ENCODE measurements at places on chromosomes 16 and 17. TPM values are rescaled to one million over a fixed set of nuclear protein-coding genes. Genes with fewer than 3 reads are reported as not detected.
A peak's percentile ranks its signal among the peaks of the same experiment; 100 is the strongest.

Gene HAS3
- total RNA-seq, result 8.3 TPM

Gene GGT6
- total RNA-seq, result not detected

Gene MYH2
- not detected for total RNA-seq

Gene ADCY9
- 11.5 TPM for total RNA-seq

Gene IGFBP4
- total RNA-seq, result 49.1 TPM

Gene CSF3
- not detected for total RNA-seq

Gene CTRL
- total RNA-seq, result 0.66 TPM

Gene MPP3
- total RNA-seq, result 7.9 TPM

GRCh38 chr16:53952215-53953208 is 248.6 kb downstream of the FTO start:
- H3K4me3 ChIP-seq, result no peak overlapping the region
- H3K27ac ChIP-seq, result no peak overlapping the region
- H3K27me3 ChIP-seq, result no peaks in the 10 kb centered on the region
- H3K36me3 ChIP-seq, result no peaks in the 10 kb centered on the region
- H3K4me1 ChIP-seq, result 0 out of 2 replicates have a peak, but pooled peaks cover 6% of the 10 kb centered on the region

- H3K4me3 ChIP-seq, result no peak overlapping the region
- no peaks in the 10 kb centered on the region for H3K27me3 ChIP-seq
- no peaks in the 10 kb centered on the region for H3K4me1 ChIP-seq
- no peak for DNase-seq
- no peaks in the 10 kb centered on the region for H3K36me3 ChIP-seq
Measured at GRCh38 chr16:63652091-63652490, 1469.8 kb downstream of the CDH11 start.

DNA sequence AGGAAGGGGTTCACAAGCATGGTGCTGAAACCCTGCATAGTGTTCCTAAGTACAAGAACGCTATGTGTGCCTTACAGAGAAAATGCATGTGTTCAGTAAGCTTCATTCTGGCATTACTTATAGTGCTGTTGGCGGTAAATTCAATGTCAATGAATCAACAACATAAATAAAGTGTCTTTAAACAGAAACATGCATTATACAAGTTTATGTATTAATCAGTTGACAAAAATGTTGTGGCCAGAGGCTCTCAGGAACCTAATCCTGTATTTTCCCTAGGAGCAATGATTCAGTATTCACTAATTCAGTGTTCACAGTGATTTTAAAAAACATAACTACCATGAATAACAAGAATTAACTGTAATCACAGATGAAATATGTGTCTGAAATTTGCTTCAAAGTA is 47.1 kb upstream of the MYOCD start:
- DNase-seq, result no peak
- no peaks in the 10 kb centered on the region for H3K4me1 ChIP-seq
- H3K27ac ChIP-seq, result no peak overlapping the region
- no peak overlapping the region for H3K4me3 ChIP-seq
- no peaks in the 10 kb centered on the region for H3K27me3 ChIP-seq

DNA sequence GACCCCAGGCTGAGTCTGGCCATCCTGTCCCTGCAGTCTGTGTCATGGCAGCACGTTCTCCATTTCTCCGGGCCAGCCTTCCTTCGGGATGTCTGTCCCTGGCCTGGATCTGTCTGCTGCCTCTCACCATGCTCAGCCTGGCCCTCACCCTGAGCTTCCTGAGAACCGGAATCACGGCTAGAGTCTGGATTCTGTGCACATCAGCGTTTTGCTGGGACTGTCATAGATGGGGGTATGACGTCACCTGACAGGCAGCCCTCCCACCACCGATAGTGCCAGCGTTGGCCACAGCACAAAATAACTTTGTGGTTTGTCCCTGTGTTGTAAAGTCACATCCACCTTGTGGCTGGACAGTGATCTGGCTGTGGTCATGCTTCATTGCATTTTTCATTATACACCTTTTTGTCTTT is 59.2 kb downstream of the B9D1 start:
- peaks cover 4% of the 10 kb centered on the region for H3K4me1 ChIP-seq
- H3K4me3 ChIP-seq, result no peak overlapping the region
- no peak for DNase-seq

GRCh38 chr17:74160656-74161502 is 42.6 kb upstream of the RPL38 start:
- no peaks in the 10 kb centered on the region for H3K27me3 ChIP-seq
- H3K36me3 ChIP-seq, result no peaks in the 10 kb centered on the region
- DNase-seq, result no peak

DNA sequence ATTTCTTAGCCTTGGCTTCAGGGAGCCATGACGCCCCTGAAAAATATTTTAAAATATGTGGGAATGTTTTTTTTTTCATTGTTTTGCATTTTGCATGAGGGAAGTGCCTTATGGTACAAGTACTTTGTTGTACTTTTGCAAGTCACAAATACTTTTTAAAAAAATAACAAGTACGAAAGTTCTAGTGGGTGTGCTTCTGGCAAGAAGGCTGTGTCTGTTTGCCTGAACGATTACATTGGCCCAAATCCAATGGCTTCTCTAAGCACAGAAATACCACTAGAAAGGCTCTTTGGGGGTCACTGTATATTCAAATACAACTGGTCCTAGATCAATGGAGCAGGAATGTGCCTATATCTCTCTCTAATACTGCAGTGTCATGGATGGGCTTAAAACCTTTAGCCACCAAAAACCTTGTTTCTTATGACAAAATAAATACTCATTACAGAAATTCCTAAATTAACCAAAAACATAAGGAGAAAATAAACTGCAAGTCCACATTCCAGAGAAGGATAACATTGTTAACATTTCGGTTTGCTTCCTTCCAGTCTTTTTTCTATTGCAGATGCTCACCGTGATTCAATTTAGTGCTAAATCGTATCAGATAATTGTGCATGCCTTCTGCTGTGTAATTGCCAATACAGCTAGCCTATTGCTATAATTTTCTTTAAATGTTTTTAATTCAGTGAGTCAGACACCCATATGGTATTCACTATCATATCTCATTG is 97.4 kb downstream of the VAT1L start:
- no peaks in the 10 kb centered on the region for H3K4me1 ChIP-seq
- H3K27me3 ChIP-seq, result no peaks in the 10 kb centered on the region
- H3K36me3 ChIP-seq, result no peaks in the 10 kb centered on the region
- no peak for DNase-seq
- H3K4me3 ChIP-seq, result no peak overlapping the region

DNA sequence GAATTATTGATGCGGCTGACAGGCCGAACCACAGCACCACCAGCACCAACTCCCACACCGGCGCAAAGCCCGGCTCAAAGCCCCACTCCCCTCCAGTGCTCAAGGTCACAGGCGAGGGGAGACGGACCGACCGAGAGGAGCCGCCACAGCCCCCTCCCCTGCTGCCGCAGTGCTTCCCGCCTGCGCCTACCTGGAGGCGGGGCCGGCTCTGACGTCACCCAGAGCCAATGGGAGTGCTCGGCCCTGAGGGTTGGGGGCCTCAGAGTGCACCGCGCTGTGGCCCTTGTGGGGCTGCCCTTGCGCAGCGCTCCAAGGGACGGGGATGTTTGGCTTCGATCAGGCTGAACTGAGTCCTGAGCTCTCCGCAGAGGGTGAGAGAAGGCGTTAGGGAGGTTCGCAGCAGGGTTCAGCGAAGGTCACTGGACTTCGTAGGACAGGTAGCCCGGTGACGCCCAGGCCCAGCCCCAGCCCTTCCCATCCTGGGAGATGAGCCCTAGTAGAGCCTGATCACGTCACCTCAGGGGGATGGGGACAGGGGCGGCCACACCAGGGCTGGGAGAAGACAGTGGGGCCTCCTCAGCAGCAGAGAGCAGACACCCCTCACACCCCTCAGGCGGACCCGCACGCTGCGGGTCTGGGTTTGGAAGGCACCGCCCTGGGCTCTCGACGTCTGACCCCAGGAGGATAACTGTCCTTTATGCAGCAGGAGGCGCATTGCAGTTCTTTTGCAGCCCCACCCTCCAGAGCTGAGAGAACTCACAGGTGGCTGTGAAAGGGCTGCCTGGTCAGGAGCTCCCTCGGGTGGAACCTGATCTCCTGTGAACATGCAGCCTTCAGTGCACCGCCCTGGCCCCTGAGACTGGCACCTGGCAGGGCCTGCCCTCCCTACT is 1.5 kb downstream of the NDRG4 start:
- no peaks in the 10 kb centered on the region for H3K36me3 ChIP-seq
- H3K27me3 ChIP-seq, result no peaks in the 10 kb centered on the region
- peaks cover 7% of the 10 kb centered on the region for H3K4me1 ChIP-seq
- DNase-seq, result peak; percentile 86
- H3K27ac ChIP-seq, result peak overlapping the region; percentile 86

GRCh38 chr17:72516772-72517399 is 396.1 kb downstream of the SOX9 start:
- H3K4me3 ChIP-seq, result no peak overlapping the region
- DNase-seq, result peak; percentile 52
- H3K27ac ChIP-seq, result no peak overlapping the region

DNA sequence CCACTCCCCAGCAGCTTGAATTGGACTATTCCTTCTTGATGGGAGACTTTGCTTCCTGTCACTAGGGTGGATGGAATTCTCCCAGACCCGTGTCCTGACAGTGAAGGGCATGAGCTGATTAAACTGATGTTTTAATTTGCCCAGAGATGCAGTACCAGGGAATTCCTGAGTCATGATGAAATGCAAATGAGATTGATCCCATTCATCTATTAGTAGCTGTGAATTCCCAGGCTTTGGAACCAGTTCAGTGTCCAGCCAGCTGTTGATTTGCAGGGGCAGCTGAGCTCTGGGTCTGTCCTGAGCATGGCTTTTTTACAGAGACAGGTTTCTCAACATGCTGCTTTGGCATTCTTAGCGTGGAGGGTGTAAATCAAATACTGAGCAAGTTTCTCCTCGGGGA is 157.9 kb downstream of the PITPNC1 start:
- DNase-seq, result no peak
- H3K27ac ChIP-seq, result no peak overlapping the region
- H3K4me1 ChIP-seq, result no peaks in the 10 kb centered on the region
- no peaks in the 10 kb centered on the region for H3K36me3 ChIP-seq
- no peaks in the 10 kb centered on the region for H3K27me3 ChIP-seq

GRCh38 chr17:42431758-42432161 is 8.7 kb upstream of the CAVIN1 start:
- H3K4me3 ChIP-seq, result no peak overlapping the region
- peaks cover 29% of the 10 kb centered on the region for H3K4me1 ChIP-seq
- no peaks in the 10 kb centered on the region for H3K27me3 ChIP-seq
- no peak for DNase-seq
- H3K36me3 ChIP-seq, result no peaks in the 10 kb centered on the region
- peak overlapping the region; percentile 65 for H3K27ac ChIP-seq

DNA sequence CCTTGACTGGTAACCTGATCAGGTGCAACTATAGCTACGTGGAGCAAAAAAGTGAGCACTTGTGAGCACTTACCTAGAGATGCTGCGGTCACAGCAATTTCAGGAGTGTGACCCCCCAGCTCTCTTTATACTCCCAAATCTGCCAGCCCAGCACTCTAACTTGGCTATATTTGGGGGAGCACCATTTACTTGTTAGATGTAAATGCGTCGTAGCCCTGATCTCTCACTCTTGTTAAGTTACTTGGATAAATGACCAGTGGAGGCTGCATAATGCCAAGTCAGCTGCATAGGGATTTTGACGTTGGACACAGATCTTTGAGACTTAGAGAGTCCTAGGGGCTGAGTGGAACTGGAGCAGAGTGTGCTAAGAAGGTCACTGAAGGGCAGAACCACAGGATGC is at the start of gene MYH13:
Gene MYH13 (minus strand): TSS at position 101 of the 400 bp plus-strand sequence. CDS start 8,476 bp downstream, outside the sequence.
- no peak for DNase-seq
- no peak within 1 kb of the TSS for H3K27ac ChIP-seq
- H3K36me3 ChIP-seq, result no peaks in the 10 kb centered on the region
- H3K4me3 ChIP-seq, result no peak within 1 kb of the TSS

DNA sequence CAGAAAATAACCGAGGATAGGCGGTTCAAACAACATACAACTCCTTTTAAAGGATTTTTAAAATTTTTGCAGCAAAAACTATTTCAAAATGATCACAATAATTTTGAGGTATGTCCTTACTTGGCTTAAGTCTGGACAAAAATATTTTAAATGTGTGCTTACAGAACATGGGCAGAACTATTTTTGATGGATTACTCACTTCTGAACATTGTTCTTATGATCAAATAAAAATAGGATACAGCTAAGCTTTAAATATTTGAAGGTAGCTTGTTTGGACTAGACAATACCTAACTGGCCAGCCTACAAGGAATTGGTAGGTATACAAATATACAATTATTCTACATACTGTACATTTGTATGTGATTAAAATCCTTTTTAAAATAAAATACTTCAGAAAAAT is 14.3 kb upstream of the INTS2 start:
- H3K27me3 ChIP-seq, result no peaks in the 10 kb centered on the region
- H3K36me3 ChIP-seq, result no peaks in the 10 kb centered on the region
- H3K27ac ChIP-seq, result no peak overlapping the region
- no peak for DNase-seq

DNA sequence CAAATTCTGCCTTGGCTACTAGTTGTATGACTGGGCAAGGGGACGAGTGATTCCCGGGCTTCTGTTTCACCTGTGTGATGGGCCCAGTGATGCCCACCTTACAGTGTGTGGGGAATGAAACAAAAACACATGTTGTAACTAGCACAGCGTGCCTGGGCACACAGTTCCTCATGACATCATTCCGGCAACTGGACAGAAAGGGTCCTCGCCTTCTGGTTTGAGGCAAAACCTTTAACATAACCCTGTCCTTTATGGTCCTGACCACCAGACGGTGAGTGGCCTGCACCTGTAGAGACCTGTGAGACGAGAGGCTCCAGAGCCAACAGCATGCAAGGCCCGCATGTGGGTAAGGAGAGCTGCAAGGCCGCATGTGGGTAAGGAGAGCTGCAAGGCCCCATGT is 7.7 kb upstream of the SLC38A8 start:
- H3K27me3 ChIP-seq, result no peaks in the 10 kb centered on the region
- H3K36me3 ChIP-seq, result peaks cover 5% of the 10 kb centered on the region
- DNase-seq, result no peak

DNA sequence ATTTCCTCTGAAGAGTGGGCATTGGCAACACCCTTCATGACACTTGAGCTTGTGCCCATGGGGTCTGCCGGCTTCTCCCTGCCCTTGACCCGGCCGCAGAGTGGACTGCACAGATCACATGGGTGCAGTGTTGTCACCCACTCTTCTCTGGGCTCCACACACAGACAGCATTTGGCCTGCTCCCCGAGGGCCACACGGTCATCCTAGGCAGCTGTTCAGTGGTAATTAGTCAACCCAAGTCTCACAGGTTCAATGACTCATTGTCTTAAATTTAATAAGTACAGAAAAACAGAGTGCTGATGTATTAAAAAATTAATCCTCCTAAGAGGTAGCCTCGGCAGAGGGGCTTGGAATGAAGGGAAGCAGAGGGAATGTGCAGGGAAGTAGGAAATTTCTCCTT is 204.8 kb downstream of the MSI2 start:
- no peaks in the 10 kb centered on the region for H3K27me3 ChIP-seq
- H3K4me3 ChIP-seq, result no peak overlapping the region

DNA sequence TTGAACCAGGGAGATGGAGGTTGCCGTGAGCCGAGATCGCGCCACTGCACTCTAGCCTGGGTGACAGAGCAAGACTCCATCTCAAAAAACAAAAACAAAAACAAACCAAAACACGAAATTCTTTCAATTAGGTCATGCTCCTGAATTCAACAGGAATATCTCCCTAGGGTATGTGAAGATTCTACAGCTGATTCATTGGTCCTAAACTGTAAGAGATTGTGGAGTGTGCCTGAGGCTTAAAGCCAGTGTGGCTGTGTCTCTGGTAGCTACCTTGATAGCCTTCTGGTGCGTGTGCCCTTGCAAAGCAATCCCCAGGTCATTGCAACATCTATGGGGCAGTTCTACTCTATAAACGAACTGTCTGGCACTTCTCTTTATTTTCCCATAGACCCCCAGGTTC is 48.4 kb downstream of the USP43 start:
- DNase-seq, result no peak
- H3K4me3 ChIP-seq, result no peak overlapping the region
- H3K36me3 ChIP-seq, result no peaks in the 10 kb centered on the region
- no peaks in the 10 kb centered on the region for H3K27me3 ChIP-seq

GRCh38 chr16:77584205-77584859 is 138.0 kb upstream of the NUDT7 start:
- H3K27ac ChIP-seq, result no peak overlapping the region
- H3K36me3 ChIP-seq, result no peaks in the 10 kb centered on the region
- H3K27me3 ChIP-seq, result no peaks in the 10 kb centered on the region
- H3K4me1 ChIP-seq, result no peaks in the 10 kb centered on the region
